Cortex of kidney (tissue), 1 donor: ENCODE measurements at places on chromosomes 5 and 9.

- DNase-seq, result no peak
Observed at GRCh38 chr9:15967068-15967467, 414.2 kb downstream of the CCDC171 start.

DNA sequence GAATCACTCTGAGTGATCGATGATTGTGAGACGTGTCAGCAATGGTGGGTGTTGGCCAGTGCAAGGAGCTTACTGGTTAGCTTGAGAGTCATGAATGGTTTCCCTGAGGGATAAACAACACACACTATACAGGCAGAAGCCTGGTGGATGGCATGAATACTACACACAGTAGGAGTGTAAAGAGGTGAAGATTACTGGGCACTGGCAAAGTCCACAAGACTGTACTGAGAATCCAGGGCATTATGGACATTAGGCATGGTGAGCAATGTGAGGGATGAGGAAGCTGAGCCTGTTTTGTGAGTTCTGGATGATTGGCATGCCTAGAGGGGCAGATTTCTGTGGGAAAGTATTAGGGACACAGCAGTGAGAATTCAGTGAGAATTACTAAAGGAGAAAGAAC, 71.3 kb downstream of the KDM4C start:
- DNase-seq, result no peak

DNA sequence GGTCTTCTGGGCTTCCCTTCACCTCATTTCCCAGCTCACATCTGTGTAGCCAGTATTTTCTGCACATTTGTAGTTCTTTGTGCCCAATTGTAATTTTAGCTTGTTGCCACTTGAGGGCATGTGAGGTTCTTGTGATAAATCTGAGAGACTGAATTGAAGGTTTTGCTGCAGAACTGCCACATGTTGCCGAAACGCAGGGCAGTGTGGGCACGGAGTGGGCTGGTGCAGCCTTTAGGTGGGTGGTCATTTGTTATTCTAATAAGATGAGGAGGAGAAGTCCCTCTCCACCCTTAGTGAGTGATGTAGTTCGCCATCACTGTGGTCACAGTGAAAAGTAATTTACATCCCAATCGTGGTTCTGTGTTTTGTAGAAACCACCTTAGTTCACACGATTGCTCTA, 21.2 kb downstream of the OTULIN start:
- DNase-seq, result no peak

DNA sequence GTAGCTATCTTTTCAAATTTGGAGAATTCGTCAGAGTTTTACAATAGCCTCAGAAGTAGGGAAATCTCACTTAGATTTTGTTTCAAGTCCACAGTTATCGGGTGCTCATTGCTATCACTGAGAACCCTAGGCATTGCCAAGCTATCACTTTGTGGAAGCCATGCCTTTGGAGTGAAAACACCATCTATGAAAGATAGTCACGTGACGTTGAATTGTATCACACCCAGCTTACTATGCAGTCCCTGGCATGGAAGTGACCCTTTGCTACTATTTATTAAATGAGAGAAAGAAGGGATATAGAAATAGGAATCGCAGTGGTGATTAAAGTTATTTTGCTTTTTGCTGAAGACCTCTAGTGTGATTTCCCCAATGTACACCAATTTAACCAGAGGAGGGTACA, 97.2 kb downstream of the AOPEP start:
- no peak for DNase-seq

DNA sequence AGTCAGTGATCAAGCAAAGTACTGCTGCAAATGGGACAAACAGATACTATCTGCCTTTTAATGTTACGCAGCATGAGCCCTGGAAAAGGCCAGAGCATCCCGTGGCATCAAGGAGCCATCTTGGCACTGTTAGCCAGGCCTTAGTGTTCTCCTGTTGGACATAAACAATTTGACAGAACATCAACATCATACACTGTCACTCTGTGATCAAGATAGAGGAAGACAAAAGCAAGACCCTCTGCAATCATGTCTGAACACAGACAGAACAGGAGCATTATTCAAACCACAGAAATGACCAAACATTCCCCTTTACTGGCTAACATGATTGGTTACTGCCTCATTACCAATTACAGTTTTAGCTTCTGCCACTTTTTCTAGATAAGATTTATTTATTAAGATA, 21.2 kb upstream of the ROPN1L start:
- DNase-seq, result no peak

DNA sequence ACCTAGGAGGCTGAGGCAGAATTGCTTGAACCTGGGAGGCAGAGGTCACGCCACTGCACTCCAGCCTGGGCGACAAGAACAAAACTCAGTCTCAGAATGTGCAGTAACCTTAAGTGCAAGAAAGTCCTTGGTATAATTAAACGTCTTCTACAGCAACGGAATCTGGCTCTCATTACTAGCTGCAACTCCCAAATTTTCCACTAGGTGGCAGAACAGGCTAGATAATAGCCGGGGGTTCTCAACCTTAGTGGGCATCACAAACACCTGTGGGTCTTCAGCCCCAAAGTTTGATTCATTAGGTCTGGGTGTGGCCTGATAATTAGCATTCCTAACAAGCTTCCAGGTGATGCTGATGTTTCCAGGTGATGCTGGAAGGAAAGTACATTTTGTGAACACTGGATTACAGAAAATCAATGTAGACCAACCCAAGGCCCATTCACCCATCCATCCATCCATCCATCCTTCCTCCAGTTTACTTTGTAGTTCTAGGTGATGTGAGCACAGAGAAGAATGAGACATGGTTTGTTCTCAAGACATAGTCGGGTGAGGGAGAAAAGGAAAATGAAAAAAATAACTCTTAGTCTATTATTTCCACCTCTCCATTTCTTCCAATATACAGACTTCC, 37.3 kb downstream of the FBXW2 start:
- no peak for DNase-seq

DNA sequence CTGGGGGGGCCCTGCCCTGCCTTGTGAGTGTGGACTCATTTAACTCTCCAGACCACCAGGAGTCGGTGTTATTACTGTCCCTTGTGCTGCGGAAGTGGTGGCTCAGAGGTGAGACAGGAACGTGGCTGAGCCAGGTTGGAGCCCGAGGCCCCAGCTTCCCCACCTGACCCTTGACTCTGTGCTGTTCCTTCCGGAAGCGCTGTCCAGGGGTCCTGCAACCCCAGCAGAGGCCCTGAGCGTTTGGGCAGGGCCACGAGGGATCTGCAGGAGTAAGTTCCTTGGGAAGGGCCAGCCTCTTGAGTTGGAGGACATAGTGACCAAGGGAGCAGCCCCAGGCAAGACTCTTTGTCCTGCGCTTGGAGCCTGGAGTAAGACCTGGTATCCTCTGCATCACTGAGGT, 99.6 kb downstream of the RXRA start:
- no peak for DNase-seq

DNA sequence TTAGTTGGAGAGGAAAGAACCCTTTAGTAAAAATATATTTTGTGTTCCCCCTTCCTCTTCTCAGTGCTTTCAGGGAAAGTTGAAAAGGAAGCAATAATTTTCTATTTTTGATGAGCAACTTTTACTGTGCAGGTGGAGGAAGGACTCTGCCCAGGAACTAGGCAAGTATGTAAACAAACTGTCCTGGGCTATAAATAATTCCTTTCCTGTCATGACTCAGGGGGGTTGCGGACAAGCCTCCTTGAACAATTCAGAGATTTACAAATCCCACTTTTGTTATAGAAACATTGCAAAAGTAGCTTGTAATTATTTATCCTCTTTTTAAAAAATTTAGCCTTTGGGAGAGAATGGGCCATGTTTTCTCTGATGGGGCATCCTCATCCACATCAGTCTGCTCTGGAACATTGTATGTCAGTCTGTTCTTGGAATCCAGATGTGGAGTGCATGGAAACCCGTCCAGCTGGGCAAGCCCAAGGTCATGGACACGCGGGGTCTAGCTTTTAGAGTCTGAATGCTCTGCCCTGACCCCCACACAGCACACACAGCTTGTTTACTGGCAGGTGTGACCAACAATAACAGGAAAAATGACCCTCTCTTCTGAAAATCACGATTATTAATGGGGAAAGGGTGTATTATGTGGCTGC, 127.6 kb downstream of the GADD45G start:
- DNase-seq, result no peak

DNA sequence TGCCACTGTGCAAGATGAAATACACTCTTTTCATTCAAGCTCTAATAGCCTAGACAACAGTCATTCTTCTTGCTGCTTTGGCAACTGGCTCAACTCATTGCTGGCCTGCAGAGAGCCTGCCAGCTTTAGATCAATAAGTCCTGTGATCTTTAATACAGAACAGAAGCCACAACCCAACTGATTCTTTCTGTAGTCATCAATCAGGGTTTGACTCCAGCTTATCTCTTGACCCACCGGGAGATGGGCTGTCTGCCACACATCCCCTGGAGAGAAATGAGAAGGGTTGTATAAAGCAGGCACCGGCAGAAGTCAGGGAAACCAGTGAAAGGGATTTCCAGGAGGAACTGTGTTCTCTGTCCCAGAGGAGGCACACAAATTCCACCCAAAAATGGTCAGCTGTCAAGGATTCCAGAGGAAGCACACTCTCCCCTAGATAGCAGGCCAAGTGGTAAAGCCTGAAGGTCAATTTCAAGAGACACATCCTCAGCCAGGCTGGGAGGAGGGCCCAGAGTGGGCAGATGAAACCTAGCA, 24.5 kb downstream of the LHFPL2 start:
- DNase-seq, result no peak

DNA sequence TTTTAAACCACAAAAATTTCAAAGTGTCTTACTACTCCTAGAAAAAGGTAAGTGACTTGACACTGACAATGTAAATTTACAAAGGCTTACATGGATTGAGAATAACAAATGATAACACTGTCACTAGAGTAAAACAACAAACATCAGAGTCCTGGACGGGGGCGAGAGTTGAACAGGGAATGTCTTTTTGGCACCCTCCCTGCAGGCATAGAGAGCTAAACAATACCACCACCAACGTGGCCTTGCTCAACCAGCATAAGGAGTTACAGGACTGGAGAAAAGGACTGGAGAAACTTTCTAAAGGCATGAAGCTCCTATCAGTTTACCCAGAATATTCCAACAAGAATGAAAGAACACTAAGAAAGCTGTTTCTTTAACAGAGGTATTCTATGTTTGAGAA, 55.3 kb downstream of the PTBP3 start:
- no peak for DNase-seq

DNA sequence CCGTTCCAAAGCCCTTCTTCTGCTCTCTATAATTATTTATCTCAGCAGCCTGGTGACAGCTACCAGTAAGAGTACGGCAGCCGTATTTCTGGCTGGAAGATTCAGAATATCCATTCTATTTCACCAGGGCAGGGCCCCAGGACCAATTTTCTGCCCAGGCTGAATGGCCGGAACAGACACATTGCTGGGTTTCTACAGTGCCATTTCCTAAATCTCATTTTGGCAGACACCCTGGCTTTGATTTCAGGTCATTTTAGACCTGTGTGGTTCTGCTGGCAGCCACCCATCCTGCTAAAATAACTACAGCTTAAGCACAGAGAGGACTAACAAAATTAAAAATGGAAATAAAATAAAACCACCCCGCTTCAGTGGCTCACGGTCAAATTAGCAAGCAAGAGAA, 95.0 kb downstream of the CRB2 start:
- no peak for DNase-seq

GRCh38 chr5:178509491-178510057, 80.6 kb downstream of the COL23A1 start:
- DNase-seq, result no peak

- no peak for DNase-seq
Observed at GRCh38 chr9:95809686-95810085, 65.8 kb upstream of the ERCC6L2 start.

DNA sequence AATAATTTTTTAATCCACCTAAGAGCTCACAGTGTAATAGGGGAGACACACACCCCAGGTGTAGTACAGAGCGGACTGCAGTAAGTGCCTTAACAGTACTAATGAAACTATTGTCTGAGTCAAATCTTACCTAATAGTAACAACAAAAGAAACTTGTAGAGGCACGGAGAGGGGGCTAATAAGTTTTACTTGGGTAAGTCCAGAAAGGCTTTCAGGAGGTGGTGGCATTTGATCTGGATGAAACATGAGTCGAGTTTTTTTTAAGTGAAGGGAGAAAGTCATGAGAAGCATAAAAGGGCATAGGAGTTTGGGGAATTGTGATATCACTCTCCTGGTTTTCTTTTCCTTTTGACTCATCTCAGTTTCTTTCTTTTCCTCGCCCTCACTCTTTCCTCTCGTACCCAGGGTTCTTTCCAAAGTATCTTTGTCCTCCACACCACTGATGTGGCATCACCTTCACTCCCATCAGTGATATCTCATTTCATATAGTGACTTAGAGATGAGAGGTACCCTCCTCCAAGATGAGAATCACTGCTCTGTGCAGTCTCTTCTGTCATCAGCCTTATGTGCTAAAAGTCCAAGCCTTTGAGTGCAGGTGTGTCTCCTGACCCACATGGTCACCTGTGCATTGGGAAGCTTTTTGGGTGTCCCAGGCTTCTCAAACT, 2.0 kb downstream of the CTNNA1 start:
- DNase-seq, result no peak

- DNase-seq, result no peak
Observed at GRCh38 chr9:114271556-114272510, 51.1 kb upstream of the ORM1 start.

- no peak for DNase-seq
Observed at GRCh38 chr5:399296-400281, 43.4 kb upstream of the EXOC3 start.

DNA sequence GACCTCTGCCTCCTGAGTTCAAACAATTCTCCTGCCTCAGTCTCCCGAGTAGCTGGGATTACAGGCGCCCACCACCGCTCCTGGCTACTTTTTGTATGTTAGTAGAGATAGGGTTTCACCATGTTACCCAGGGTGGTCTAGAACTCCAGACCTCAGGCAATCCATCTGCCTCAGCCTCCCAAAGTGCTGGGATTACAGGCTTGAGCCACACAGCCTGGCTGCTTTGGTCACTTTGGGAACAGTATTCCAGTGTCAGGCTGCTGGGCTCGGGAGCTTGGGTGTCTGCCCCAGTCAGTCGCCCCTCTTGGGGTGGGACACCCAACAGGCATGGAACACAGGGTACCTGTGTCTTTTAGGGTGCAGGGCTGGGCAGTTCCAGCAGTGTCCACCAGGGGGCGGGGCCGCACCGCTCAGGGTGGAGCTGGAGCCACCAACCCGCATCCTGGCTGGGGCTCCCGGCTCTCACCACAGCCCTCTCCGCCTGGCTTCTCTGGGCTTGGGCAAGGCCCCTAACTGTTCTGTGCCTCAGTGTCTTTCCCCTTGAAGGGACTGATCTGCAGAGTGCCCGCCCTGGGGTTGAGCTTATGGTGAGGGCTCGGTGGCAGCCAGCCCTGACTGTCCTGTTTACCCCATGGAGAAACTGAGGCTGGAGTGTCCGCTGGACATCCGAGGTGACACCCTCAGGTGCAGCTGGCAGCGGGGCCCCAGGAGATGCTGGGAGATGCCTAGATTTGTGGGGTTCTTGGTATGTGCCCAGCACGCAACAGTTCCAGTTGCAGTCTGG, 6.4 kb upstream of the RNU6ATAC start:
- DNase-seq, result no peak
